NCI-H1436 treated with DMSO at 0.1 percent for 48 hours (cell line): ENCODE measurements at places on chromosomes 13 and 19.

DNA sequence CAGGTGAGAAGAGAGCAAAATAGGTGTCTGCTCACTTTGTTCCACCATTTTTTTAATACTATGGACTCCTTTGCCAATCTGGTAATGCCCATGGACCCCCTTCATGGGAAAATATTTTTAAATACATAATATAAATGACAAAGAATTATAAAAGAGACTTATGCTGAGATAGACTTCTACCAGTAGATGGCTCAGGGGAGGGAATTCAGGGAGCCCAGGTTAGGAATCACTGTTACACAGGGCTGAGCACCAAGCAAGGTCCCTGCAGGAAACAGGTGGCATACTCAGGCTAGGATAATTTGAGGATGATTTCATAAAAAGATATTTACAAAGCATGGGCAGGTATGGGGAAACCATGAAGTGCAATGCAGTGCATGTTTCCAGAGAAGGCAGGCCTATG is 525.9 kb downstream of the FGF9 start:
- no peak for DNase-seq

GRCh38 chr13:98731925-98732324 is 20.5 kb downstream of the SLC15A1 start:
- DNase-seq = no peak

GRCh38 chr13:83350569-83350968 is 531.7 kb downstream of the SLITRK1 start:
- no peak for DNase-seq

DNA sequence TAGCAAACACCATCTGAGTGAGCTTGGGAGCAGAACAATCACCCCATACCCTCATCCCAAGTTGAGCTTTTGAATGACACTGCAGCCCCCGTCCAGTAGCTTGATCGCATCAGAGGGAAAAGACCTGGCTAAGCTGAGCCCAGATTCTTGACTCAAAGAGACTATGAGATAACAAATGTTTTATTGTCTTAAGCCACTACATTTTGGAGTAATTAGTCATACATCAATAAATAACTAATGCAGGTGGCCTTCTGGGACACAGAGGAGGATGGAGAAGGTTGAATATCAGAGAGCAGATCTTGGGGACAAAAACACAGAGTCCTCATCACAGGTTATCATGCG is 24.6 kb upstream of the IGSF23 start:
- no peak for DNase-seq

DNA sequence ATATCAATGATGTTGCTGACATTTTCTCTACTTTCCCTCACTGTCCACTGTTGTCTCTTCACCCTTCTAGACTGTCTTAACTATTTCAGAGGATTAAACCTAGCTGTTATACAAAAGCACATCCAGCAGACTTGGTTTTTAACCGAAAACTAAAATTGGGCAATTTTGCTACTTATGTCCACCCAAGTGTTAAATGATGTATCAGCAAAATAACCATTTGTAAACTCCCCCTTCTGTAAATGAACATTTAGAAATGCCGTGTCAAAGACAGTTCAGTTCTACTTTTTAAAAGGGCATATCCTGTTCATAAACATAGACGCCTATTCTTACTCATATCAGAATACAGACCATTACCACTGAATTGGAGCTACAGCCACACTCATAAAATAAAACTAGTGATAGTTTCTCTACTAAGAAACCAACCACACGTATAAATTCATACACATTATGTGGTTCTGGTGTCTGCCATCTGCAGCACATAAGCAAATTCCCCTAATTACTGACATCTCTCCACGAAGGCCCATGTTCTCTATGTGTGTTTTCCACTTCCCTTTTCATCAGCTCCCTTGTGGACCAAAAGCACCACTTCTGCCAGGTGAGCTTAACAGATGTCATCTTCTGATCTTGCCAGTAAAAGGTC is 1091.8 kb downstream of the PCDH9 start:
- no peak for DNase-seq

- DNase-seq = no peak
These were observed 7.4 kb downstream of the ZNF586 start for GRCh38 chr19:57776764-57777296.

GRCh38 chr19:34722353-34722752 is 11.7 kb upstream of the ZNF181 start:
- no peak for DNase-seq

DNA sequence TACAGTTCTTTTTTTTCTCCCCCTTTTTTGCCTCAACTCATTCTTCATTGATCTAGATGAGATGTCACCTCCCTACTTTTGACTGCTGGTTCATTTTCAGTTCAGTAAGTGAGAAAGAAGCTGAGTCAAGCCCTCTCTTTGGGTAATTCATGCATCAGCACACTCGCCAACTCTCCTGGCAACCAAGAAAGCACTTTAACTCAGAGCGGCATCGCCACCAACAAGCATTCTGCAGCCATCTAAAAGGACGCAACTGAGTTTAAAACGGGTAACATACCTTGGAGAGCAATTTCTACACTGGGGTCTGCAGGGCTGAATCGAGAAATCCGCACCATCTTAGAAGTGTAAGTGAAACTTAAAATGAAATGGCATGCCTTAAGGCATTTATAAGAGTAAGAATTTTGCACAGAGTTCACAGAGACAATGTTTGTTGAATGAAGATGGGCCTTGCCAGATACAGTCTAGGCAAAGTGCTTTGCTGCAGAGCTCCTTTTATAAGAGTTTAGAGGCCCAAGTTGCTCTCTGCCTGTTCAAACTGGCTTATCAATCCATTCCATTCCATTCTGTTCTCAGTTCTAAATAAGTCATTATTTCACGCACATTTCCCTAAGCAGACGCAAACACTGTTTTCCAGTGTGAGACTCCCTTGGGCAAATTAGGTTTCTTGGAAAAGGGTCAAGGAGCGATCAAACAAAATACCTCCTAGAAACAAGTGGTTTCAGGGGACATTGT is 338.0 kb downstream of the ENOX1 start:
- DNase-seq = no peak

- DNase-seq = no peak
These were observed 44.8 kb downstream of the TSSK6 start for GRCh38 chr19:19470579-19470978.

- no peak for DNase-seq
These were observed 6.3 kb upstream of the ZNF175 start for GRCh38 chr19:51564791-51565190.

GRCh38 chr19:4713384-4713951 is 10.2 kb downstream of the DPP9 start:
- DNase-seq = no peak

GRCh38 chr19:39397360-39398296 is 6.5 kb downstream of the MED29 start:
- DNase-seq = peak; percentile 41

- DNase-seq = no peak
These were observed 60.3 kb upstream of the GPR12 start for GRCh38 chr13:26820871-26821270.

GRCh38 chr19:10420444-10421239 is at the start of gene PDE4A:
TSS of gene PDE4A (plus strand) at chr19:10420538. CDS start at chr19:10420765, 227 bp downstream.
- no peak for DNase-seq

GRCh38 chr13:102286326-102286725 is 115.5 kb downstream of the FGF14 start:
- DNase-seq = no peak

DNA sequence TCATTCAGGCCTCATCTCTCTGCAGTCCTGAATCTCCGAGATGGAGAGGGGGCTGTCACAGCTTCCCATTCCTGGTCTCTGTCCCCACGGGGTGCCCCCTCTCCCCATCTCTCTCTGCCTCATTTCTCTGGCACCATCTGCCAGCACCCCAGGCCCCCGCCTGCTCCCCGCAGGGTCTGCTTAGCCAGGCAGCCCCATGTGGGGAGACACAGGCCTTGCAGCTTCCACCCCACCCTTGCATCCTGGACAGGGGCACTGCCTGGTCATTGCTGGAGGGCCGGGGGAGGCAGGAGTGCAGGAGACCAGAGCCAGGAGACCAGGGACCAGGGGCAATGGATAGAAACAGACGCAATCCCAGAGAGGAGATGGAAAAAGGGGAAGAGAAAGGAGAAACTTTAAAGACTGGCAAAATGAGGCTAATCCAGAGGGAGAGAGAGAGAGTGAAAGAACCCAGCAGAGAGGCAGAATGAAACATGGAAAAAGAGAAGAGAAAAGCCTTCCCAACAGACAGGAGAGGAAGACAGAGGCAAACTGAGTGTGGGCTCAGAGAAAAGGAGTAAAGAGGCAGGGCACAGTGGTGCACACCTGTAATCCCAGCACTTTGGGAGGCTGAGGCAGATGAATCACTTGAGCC is 8.8 kb upstream of the GIPR start:
- no peak for DNase-seq

DNA sequence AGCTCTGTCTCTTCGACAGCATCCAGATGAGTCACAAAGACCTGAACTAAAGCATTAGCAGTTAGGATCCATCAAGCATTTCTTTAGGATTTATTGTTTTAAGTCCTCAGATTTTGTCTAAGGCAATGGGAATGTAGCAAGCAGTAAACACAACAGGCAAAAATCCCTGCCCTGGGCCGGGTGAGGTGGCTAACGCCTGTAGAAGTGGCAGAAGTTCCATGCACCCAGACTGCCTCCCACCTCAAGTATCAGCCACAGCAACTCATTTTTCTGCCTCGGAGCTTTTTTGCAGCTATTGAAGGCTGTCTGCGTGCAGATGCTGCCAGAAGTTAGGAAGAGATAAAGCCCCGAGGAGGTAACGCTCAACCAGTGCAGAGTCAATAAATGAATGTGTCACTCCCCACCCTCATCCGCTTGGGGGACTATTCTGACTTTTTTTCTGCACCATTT is 47.1 kb upstream of the MRI1 start:
- DNase-seq = no peak

DNA sequence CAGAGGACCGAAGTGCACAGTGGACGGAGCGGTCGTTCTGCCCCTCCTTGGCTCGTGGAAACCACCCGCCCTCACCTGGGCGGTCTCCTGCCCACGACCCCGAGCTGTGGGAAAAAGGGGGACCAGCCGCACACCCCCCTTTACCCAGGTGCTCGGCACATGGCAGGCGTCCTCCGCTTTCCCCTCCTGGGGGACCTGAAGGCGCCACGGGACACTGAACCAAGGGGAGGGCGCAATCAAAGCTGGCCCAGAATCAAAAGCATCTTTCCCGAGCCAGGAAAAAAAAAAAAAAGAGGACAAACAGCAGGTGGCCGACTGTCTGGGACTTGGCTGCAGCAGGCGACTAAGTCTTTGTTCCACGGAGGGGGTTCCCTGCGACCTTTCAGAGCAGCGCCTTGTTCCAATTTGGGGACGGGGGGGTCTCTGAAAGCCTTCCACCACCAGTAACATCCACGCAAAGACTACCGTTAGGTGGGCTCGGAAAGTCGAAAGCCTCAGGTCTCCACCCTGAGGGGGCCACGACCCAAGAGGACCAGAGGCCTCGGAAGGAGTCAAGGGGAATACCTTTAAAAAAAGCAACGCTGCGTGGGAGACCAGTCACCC is 1.1 kb downstream of the MBD3 start:
- DNase-seq = no peak

DNA sequence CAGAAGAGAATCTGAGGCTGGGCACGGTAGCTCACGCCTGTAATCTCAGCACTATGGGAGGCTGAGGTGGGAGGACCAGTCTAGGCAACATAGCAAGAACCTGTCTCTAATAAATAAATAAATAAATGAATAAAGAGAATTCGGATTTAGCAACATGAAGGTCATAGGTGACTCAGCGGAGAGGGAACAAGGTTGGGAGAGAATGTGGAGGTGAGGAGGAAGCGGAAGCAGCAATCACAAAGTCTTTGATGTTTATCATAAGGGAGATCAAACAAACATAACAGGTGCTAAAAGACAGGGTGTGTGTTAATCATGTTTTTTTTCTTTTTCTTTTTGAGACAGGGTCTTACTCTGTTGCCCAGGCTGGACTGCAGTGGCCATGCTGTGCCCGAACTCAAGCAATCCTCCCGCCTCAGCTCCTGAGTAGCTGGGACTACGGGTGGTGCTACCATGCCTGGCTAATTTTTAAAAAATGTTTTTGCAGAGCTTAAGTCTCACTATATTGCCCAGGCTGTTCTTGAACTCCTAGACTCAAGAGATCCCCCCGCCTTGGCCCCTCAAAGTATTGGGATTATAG is 16.3 kb downstream of the PBX4 start:
- DNase-seq = no peak

GRCh38 chr13:100552755-100553154 is 35.8 kb downstream of the GGACT start:
- no peak for DNase-seq

DNA sequence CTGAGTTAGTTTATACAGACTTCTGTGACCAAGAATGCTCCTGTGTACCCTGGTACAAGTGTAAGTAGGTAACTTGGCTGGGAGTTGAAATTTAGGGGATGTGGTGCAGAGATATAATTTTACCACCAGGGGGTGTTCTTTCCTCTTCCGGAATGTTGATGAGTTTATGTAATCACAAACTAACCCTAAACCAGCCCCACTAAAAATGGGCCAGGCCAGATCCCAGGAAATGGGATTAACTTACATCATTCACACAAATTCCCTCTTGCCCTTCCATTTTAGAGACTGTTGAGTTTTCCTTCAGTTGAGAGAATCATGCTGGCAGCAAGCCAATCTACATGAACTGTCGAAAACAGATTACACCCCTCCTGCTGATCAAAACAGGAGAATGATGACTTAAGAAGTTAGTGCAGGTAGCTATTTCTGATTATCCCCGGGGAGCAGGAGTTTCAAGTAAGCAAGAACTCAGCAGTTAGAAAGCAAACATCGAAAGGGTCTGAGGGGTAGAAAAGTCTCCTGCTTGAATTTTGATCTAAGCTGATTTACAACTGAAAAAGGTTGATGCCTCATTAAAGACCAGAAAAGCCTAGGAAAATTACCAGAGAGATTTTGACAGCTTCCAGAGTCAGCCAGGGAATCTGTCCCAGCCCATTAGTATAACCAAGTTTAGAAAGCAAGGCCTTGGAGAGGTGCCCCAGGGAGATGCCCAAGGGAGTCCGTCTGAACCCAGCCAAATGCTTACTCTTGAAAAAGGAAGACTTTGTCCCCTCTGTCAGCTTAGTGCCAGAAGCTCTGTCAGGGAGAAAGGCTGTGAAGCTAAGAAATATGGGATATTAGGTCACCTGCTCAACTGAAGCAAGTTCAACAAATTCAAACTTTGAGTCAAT is 32.3 kb upstream of the MED4 start:
- no peak for DNase-seq

- no peak for DNase-seq
These were observed 2.0 kb downstream of the AMER2 start for GRCh38 chr13:25169951-25170553.

GRCh38 chr19:8113017-8113416 is 36.4 kb downstream of the FBN3 start:
- DNase-seq = no peak
